ENCODE measurements at places on chromosomes 16 and 17. TPM values are rescaled to one million over a fixed set of nuclear protein-coding genes. Genes with fewer than 3 reads are reported as not detected.

The ZNF319 gene
- 5.8 TPM for polyA plus RNA-seq

The NOTUM gene
- 0.06 TPM for polyA plus RNA-seq

DNA sequence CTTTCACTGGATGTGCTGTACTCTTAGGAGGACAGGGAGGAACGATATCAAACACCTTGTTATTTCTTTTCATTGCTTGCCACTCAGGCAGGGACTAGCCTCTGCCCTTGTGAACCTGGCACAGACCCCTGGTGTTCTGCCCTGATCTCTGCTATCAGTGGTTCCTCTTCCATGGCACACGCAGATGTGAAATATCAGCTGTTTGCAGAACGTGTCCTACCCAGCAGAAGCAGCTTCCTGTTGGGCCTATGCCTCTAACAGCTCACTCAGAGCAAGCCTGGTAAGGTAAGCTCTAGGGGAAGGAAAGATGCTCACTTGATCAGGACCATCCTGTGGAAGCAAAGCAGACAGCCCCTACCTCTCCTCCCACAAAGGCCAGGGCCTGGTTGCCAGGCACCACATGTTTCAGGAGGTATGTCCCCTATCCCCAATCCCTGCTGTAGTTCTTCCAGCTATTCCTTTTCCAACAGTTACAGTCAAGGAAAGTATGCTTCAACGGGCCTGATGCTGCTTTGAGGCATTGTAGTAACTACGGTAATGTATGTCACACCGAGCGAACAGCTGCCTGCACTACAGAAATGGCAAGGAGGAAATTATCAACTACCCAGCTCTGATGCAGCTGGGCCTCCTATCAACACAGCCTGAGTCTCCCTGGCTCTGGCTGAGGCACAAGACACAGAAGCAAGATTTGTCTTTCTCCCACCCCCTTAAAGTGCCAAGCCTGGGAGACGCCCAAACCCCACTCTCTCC, 41.3 kb upstream of the GFOD2 start:
- no peak for DNase-seq

- no peak for DNase-seq
Measured at GRCh38 chr16:25875956-25876598, 184.3 kb downstream of the HS3ST4 start.

- DNase-seq: peak; percentile 9
Measured at GRCh38 chr16:55437625-55438024, 41.4 kb upstream of the MMP2 start.

DNA sequence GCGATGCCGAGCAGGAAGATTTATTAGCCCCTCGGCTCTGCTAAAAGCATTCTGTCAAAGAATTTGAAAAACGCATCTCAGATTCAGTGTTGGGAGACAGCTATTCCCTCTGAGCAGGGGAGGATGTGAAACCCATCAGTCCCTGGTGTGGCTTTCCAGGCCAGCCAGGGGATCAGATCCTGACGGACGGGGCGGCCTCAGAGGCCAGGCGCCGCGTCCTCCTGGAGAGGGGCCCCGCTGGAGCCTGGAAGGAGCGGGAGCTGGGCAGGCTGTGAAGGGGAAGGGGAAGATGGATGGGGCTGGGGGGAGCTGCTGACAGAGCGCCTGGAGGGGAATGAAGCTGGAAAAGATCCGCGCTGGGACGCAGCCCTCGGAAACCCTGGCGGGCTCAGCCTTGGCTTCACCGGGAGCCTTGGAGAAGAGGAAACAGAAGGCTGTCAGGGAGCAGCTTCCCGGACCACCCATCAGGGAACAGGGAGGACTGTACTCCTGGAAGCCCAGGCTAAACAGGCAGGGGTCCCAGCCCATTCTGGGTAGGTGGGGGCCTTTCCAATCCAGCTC, 358.0 kb downstream of the C16orf95 start:
- no peak for DNase-seq
